SK-N-SH (cell line): ENCODE measurements at places on chromosomes 2 and 18. TPM values are rescaled to one million over a fixed set of nuclear protein-coding genes. Genes with fewer than 3 reads are reported as not detected.

GRCh38 chr2:219701847-219702634, 74.6 kb downstream of the SLC4A3 start:
- no peaks in the 10 kb centered on the region for H3K36me3 ChIP-seq
- H3K27me3 ChIP-seq: peaks cover 37% of the 10 kb centered on the region
- H3K4me1 ChIP-seq: no peaks in the 10 kb centered on the region
- H3K27ac ChIP-seq: no peak overlapping the region
- H3K4me3 ChIP-seq: no peak overlapping the region

DNA sequence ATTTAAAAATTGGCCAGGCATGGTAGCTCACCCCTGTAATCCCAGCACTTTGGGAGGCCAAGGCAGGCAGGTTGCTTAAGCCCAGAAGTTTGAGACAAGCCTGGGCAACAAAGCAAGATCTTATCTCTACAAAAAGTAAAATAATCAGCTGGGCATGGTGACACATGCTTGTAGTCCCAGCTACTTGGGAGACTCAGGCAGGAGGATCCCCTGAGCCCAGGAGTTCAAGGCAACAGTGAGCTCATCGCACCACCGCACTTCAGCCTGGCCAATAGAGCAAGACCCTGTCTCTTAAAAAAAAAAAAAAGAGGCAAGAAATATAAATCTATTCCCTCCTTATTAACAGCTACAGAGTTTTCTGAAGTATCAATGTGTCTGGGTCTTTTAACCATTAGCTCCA, 51.9 kb downstream of the ESCO1 start:
- H3K27me3 ChIP-seq: no peaks in the 10 kb centered on the region
- peaks cover 18% of the 10 kb centered on the region for H3K36me3 ChIP-seq
- no peak for DNase-seq

DNA sequence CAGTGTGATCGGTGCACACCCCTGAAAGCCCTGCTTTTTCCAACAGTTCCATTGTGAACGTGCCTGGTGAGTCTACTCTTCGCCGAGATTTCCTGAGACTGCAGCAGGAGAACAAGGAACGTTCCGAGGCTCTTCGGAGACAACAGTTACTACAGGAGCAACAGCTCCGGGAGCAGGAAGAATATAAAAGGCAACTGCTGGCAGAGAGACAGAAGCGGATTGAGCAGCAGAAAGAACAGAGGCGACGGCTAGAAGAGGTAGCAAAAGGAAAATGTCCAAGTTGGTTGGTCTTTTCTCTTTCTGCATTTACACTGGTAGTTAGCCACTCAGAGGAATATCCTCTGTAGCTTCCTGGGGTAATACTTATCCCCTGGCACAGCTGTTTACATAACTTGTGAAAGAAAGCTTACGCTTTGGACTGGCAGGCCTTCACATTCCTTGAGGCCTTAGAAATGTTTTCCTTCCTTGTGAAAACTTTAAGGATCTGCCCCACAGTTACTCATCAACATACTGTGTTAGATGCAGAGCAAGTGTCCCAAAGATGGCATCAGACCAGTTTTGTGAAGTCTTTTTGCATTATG, 146.6 kb downstream of the MAP4K4 start:
- no peaks in the 10 kb centered on the region for H3K27me3 ChIP-seq
- peaks cover 22% of the 10 kb centered on the region; the same call in 1 of the 2 replicates for H3K4me1 ChIP-seq
- peaks cover 82% of the 10 kb centered on the region for H3K36me3 ChIP-seq
- no peak for DNase-seq
- peak overlapping the region; percentile 66 for H3K27ac ChIP-seq

CYP1B1 gene
- 0.08 and 0.20 TPM in 2 replicates for polyA plus RNA-seq

ARHGAP25 gene
- not detected in 2 replicates for polyA plus RNA-seq

POTEC gene
- polyA plus RNA-seq: not detected in 2 replicates

DNA sequence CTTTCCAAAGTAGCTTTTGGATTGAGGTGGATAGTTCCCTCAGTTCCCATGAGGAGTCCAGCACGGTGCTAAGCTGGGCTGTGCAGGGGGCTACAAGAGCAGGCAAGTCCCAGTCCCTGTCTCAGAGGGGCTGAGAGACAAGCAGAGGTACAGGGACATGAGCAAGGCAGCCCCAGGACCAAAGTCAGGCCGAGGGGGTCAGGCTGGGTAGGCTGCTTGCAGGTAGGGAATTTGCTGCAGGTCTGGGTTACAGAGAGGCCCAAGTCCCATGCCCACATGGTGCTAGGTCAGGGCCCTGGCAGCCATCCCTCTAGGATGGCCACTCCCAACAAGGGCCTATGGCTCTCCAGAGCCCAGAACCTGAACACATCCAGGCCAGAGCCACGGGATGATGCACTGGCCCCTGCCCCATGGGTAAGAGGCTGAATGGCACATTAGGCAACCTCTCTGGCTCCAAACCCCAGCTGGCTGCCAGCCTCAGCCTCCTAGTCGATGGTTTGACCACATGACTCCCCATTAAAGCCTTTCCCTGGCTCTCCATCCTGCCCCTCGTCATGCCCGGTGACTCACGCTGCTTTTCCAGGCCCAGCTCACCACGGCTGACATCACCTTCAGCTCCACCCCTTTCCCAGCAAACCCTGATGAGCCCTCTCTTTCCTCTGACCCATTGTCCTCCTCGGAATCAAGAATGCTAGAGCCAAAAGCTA, 83.7 kb downstream of the SDC1 start:
- no peaks in the 10 kb centered on the region for H3K36me3 ChIP-seq
- H3K4me3 ChIP-seq: no peak overlapping the region
- DNase-seq: no peak
- no peak overlapping the region for H3K27ac ChIP-seq
- no peaks in the 10 kb centered on the region for H3K27me3 ChIP-seq
- H3K4me1 ChIP-seq: peaks cover 9% of the 10 kb centered on the region; the same call in 1 of the 2 replicates

- H3K27me3 ChIP-seq: no peaks in the 10 kb centered on the region
- no peak for DNase-seq
- no peak overlapping the region for H3K27ac ChIP-seq
- peaks cover 2% of the 10 kb centered on the region; the same call in 1 of the 2 replicates for H3K36me3 ChIP-seq
- H3K4me3 ChIP-seq: no peak overlapping the region
These were observed 6.1 kb downstream of the SP100 start for GRCh38 chr2:230422149-230422548.

DNA sequence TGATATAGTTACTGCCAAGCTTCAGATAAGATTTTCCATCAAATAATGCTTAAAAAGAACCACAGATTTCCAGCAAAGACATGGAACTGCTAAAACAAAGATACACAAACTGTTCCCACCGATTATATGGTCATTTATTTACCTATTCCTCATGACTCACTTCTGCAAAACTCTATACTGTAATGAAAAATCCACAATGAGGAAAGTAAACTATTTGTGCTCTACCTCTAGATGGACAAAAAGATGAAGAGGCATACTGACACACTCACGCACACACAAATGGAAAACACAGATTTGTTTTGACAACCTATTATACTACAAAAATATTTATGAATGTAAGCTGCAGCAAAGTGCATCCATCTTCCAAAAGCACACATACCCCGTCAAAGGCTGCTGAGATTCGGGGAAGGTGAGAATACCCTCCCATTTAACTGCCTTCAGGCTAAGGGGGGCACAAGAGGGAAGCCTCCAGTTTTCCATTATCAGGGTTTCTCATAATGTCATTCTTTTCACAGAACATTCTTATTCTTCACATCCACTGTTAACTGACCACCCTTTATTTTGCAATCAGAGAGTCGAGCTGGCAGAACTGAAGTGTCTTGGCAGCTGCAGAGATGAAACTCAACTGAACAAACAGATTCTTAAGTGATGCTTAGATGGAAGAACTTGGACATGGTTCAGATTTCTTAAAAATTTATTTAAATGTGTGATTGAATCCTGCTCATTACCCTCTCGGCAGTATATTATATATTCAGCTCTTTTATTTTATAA, 115.9 kb upstream of the TANK start:
- H3K36me3 ChIP-seq: no peaks in the 10 kb centered on the region
- no peak for DNase-seq
- peaks cover 2% of the 10 kb centered on the region; the same call in 1 of the 2 replicates for H3K27me3 ChIP-seq
- H3K4me1 ChIP-seq: no peaks in the 10 kb centered on the region
- no peak overlapping the region for H3K27ac ChIP-seq

DNA sequence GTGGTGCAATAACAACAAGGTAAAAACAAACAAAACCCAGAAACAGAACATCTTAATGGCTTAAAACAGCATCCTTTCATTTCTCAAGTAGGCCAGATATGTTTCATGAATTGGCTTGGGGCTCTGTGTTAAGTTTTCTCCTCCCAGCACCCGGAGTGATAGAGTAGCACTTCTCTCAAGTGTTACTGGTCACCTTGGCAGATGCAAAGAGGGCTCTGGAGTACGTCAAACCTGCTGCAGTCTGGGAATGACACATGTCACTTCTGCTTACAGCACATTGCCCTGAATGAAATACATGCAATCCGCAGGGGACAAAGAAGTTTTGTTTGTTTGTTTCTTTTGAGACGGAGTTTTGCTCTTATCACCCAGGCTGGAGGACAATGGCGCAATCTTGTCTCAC, 639.3 kb downstream of the CNTNAP5 start:
- H3K36me3 ChIP-seq: no peaks in the 10 kb centered on the region
- H3K4me1 ChIP-seq: no peaks in the 10 kb centered on the region
- H3K27ac ChIP-seq: no peak overlapping the region

DNA sequence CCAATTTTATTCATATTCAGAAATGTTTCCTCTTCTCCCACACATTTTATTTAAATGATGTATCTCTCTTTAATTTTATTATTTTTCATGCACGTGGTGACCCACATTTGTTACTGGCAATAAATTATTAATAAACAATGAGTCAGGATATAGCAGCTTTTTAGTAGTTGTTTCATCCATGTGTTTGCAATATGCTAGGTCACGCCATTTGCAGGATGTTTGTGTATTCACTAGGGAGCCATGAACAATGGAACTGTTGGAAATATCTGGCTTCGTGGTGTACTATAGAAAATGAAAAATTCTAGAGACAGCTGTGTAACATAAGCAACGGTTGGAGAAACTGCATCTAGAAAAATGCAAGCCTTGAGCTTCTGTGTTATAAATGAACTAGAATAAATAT, 176.0 kb upstream of the COL3A1 start:
- no peak for DNase-seq
- no peak overlapping the region for H3K4me3 ChIP-seq
- H3K36me3 ChIP-seq: no peaks in the 10 kb centered on the region

DNA sequence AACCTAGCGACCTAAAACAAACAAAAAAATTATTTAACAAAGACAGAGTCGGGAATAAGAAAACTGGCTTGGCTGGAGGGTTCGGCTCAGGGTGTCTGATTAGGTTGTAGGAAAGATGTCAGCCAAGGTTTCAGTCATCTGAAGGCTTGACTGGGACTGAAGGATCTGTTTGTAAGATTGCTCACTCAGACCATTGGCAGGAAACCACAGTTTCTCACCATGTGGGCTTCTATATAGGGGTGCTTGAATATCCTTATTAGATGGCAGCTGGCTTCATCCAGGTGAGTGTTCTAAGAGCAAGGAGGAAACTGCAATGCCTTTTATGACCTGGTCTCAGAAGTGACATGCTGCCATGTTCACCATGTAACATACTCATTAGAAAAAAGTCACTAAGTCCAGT, 999 bp upstream of the IL36B start:
- no peak for DNase-seq
- no peak overlapping the region for H3K27ac ChIP-seq
- H3K4me3 ChIP-seq: no peak overlapping the region
- no peaks in the 10 kb centered on the region for H3K36me3 ChIP-seq
- H3K27me3 ChIP-seq: peaks cover 10% of the 10 kb centered on the region

GRCh38 chr2:126222278-126222677, 433.7 kb upstream of the GYPC start:
- H3K27me3 ChIP-seq: no peaks in the 10 kb centered on the region
- no peak overlapping the region for H3K4me3 ChIP-seq
- DNase-seq: no peak
- no peaks in the 10 kb centered on the region for H3K4me1 ChIP-seq

DNA sequence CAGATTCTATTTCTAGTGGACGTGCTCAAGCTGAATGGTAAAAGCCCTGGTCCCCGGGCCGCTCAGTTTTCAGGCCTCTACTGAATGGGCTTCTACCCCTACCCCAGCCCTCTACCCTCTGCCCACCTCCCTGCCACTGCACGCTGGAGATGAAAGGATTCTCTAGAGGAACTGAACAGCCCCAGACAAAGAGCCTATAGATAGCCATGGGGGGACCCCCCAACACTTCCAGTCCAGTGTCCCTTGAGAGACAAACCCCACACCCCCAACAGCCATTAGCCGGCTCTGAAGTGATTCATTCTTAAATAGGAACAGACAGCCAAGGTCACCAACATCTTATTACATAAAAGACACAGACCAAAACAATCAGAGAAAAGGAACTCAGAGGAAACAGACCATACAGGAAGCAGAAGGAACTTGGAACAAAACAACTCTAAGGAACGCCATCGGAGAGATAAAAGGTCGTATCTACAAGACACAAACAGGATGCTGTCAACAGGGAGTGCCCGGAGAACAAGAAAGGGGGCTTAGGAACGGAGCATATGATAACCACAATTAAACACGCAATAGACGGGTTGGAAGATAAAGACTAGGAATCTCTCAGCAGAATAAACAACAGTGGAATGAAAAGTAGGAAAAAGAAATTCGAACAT, 23.5 kb downstream of the TMEM37 start:
- no peak overlapping the region for H3K27ac ChIP-seq
- H3K4me3 ChIP-seq: no peak overlapping the region
- DNase-seq: no peak
- H3K4me1 ChIP-seq: no peaks in the 10 kb centered on the region

ACVR1C gene
- 0.03 TPM in 1 of 2 replicates, not detected in the other for polyA plus RNA-seq

DYTN gene
- polyA plus RNA-seq: not detected in 2 replicates

CD302 gene
- polyA plus RNA-seq: 4.4 and 5.1 TPM in 2 replicates

DNA sequence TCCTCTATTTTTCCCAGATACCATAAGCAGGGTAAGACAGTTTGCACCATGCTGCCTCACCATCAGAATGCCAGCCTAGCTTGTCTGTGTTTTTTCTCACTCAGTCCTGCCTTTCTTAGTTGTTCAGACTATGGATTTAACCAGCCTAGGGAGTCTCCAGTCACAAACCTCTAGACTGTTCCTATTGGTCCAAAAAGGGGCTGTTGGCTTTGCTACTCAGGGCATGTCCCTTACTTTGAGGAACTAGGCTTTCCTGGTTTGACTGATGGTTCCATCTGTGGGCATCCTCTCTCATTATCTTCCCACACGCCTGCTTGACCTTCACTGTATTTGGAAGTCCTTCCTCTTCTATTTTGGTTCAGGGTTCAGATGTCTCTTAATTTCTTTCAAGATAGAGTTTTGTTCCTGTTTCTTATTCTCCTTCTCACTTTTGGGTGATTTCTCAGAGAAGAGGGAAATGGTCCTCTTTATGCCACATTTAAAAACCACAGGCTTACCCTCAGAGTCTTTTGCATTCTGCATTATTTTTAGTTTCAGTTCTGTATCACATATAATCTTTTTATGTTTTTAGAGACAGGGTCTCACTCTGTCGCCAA, 31.3 kb upstream of the TMEM131 start:
- no peaks in the 10 kb centered on the region; the same call in 1 of the 2 replicates for H3K27me3 ChIP-seq
- H3K4me3 ChIP-seq: no peak overlapping the region
- H3K36me3 ChIP-seq: no peaks in the 10 kb centered on the region
- no peak for DNase-seq
- no peak overlapping the region for H3K27ac ChIP-seq

DNA sequence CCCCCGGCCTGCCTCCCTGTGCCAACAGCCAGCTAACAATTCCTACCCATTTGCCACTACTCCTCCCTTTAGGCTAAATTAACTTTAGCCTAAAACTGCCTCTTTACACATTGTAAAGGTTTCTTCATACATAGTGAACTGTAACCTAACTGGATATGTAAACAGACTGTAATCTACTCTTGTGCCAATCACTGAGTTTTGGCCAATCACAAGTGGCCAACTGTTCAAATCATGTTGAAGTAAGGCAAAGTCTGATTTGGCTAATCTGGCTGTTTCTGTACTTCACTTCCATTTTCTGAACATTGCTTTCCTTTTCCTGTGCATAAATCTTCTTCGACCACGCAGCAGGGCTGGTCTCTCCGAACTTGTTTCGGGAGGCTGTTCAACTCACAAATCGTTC, 103.6 kb upstream of the LYPD6 start:
- no peak for DNase-seq
- H3K36me3 ChIP-seq: no peaks in the 10 kb centered on the region
- no peaks in the 10 kb centered on the region for H3K27me3 ChIP-seq

PAX8 gene
- 0.08 and 0.23 TPM in 2 replicates for polyA plus RNA-seq
